Stimulated activated CD4-positive, alpha-beta T cell treated with anti-CD3 and anti-CD28 coated beads, Interleukin-15, amount 100 ng/mL, for 1 hour (primary cell): ENCODE measurements at places on chromosomes 5 and 9.

- DNase-seq: no peak
Observed at GRCh38 chr5:167639766-167640165, 651.7 kb upstream of the WWC1 start.

DNA sequence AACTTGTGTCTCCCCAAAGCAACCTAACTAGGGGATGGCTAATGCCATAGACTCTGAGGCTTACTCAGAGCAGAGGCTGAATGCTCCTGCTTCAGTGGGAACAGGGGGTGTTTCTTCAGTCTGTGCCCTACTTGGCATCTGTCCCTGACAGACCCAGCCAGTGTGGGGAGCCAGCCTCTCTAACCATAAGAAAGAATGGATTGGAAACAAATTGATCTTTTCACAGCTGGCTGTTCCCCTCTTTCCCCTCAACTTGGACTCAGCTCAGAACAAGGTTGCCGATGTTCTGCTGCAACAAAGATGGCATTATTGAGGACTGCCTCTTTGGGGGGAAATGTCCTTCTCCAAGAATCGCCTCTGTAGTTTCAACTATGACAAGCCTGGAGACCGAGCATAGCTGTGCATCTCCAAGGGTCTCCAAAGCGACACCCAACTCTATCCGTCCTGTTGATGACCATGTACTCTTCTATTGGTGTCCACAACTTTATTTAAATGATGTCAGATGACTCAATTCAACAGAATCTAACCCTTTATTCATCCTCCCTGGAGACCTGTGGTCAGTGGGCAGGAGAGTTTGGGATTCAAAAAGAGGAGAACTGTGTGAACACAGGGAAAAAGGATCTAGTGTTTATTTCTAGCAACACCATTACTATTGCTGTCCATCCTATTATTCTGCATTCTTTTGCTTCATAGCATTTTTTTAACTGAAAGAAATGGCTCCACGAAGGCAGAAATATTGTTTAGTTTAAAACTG lies 24.7 kb upstream of the TNC start:
- no peak for DNase-seq

DNA sequence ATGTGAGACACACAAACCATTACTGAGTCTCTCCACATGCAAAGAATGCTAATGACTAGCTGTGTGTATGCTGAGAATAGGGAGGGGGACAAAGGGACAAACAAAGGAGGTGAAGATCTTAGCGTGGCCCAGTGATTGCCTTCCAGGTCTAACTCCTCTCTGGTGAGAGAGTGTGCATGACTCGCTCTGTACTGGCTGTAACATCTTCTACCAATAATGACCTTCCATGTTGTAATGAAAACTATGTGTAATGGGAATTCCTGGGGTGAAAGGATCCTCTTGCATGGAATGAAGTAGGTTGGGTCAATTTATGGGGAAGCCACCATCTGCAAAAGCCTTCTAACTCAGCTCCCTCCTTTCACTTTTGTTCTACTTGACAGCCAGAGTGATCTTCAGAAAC lies 24.4 kb upstream of the GPR151 start:
- DNase-seq: no peak

DNA sequence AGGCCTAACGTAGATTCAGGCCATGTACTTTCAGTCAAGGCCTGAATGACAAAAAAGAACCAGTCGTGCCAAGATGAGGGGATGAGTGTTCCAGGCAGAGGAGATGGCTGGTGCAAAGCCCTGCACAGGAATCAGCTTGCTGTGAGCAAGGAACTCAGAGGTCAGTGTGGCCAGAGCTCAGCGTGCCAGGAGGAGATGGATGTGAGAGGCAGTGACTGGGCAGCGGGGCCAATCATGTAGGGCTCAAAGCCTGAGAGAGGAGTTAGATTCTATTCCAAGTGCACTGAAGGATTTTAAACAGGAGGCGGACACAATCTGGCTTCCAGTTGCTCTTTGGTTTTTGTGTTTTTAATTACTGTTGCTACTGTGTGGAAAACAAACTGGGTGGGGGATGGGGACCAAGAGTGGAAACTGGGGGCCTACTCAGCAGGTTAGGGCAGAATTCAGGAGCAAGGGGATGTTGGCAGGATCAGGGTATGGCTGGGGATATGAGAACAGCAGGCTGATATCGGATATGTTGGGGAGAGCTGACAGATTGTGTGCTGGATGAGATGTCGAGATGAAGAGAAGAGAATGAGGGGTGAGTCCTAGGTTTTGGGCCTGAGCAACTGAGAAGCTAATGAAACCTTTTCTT lies 64.3 kb downstream of the ANGPTL2 start:
- DNase-seq: no peak

GRCh38 chr9:132461971-132462370 lies 52.0 kb downstream of the CFAP77 start:
- DNase-seq: no peak

DNA sequence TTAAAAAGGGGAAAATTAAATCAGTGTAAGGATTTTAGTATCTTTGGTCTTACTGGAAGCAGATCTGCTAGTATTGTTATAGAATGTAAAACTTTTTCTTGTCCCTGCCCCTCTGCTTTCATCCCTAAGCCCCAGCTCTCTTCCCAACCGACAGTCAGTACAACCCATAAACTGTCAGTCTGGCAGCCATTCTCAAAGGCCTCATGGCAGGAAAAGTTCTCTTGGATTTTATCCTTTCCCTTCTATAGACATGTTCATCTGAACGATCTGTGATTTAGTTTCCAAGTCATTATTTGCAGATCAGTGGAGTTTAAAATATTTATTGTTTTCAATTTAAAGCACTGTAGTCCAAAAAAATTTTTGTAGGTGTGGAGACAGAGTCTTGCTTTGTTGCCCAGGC lies 39.2 kb downstream of the ARRDC3 start:
- DNase-seq: no peak

GRCh38 chr5:178234750-178235587 lies 2.4 kb upstream of the PHYKPL start:
- DNase-seq: peak; percentile 60

GRCh38 chr5:149818116-149818515 lies 88.0 kb downstream of the PPARGC1B start:
- no peak for DNase-seq

DNA sequence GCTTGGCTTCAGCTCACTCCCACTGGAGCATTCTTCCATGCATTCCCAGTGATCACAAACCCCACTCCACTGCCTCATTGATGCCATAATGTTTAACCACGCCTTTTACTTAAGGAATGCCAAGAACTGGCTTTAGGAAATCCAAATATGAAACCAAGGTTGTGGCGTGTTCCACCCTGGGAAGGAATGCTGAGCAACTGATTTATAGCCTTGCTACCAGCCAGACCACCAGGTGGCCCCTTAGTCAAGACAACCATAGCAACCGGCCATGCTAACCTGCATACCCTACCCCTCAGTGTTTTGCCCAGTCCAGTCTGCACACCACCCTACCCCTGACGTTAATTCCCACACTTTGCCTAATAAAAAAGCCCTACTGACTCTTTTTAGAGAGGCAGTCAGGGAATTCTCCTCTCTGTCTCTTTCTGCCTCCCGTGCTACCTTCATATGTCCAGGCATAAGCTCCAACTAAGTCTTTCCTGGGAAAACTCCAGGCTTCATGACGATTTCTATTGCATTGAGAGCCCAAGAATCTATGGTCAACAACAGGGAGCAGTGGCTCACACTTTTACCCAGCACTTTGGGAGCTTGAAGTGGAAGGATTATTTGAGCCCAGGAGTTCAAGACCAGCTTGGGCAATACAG lies 27.0 kb upstream of the PRRC2B start:
- no peak for DNase-seq

DNA sequence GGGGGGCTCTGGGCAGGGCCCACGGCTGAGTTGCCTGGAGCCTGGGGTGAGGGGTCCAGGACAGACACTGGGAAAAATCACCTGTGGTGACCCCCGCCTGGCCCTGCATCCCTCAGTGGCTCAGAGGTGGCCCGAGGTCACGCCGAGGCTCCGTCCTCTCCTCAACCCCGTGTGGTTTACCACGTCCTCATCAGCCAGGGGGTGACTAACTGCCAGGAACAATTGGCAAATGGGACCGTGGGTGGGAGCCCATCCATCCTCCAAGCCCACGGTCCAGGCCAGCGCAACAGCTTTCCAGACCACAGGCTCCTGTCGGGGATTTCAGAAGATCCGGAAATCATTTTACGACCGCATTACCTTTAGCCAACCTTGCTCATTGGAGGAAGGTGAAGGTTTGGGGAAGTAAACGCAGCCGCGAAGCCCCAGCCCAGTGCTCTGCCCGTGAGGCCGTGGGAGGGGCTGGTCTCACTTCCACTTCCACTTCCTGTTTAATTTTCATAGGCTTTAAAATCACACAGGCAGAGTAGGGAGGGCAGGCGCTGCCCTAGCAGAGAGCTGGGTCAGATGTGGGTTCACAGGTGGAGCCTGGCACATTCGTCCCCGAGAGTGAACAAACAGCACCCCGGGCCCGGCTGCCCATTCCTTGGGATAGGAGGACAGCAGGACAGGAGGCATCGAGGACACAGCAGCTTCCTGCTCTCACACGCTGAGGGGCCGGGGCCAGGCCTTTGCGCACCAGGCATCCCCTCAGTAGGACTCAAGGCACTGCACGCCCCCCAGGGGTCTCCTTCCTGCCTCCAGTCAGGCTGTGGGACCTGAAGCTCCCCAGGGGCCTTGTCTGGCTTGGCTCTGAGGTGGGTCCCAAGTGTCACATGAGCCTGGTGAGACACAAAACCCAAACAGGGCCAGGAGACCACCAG lies 19.8 kb upstream of the SLC9A3 start:
- peak; percentile 32 for DNase-seq

DNA sequence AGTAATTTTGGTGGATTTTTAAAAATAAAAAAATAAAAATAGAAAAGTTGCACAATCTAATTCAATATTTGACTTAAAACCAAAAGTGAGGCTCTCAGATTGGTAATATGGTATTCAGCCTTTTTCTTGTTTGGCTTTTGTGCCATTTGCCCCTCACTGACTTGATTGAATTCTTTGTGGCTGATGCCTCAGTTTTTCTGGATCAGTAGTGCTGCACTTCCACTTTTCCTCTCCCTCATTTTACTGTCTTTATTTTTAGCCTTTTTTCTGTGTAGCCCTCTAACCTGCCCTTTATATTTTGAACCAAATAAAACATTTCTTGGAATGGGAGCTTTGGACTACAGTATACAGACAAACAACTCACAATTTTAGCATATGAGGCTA lies 3.8 kb upstream of the MSMP start:
- no peak for DNase-seq

DNA sequence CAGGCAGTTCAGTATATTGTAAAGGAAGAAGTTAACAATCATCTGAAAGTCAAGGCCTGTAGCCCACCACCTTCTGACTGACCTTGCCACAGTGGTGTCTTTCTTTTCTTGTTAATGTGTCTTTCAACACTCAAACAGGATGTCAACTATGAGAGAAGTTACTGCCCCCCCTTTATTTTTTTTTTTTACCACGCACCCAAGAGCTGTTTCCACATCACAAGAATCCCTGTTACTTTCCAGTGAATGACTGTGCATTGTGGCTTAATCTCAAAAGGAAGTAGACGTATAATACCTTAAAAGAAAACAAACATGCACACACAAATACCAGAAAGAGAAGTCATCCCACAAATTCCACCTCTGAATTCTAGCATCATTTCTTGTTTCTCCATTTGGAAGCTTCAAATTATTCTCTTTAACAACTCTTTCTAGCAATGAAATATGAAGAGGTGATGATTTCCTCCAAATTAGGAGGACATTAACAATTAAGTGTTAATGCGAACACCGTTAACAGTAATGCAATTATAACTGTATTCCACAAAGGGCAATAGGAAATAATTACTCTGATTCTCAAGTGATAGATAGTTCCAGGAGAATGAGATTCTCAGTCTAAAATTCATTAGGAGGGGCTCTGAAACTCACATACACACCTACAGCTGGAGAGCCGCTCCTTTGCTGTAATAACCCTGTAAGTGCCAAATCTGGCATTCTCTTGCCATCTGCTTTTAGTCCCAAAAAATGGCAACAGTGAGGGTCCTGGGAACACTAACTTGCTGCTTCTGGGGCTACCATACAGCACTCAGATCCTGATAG lies 201.0 kb downstream of the EFNA5 start:
- no peak for DNase-seq

GRCh38 chr9:122158202-122158601 lies 1.4 kb downstream of the NDUFA8 start:
- no peak for DNase-seq

DNA sequence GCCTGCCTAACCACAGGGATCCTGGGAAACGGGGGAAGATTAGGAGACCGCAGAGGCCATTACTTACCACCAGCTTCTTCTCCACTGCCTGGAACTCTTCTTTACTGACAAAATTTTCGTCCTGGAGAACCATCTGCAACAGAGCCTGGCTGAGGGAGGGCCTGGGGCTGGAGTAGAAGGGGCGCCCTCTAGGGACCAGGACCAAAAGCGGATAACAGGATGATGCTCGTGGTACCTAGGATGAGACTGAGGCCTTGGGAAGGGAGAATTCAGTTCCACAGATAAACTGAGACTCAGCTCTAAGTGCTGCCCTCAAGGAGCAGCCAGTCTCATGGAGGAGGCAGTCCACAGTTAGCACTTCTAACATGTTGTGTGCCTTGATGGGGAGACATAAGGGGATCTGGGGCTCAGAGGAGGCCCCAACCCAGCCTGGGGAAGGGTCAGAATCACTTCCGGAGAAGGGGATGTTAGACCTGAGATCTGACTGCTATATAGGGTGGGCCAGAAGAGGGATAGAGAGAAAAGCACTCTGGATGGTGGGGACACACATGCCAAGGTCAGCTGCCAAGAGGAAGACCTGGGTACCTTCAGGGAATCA lies 1.2 kb downstream of the SPATA24 start:
- DNase-seq: no peak

DNA sequence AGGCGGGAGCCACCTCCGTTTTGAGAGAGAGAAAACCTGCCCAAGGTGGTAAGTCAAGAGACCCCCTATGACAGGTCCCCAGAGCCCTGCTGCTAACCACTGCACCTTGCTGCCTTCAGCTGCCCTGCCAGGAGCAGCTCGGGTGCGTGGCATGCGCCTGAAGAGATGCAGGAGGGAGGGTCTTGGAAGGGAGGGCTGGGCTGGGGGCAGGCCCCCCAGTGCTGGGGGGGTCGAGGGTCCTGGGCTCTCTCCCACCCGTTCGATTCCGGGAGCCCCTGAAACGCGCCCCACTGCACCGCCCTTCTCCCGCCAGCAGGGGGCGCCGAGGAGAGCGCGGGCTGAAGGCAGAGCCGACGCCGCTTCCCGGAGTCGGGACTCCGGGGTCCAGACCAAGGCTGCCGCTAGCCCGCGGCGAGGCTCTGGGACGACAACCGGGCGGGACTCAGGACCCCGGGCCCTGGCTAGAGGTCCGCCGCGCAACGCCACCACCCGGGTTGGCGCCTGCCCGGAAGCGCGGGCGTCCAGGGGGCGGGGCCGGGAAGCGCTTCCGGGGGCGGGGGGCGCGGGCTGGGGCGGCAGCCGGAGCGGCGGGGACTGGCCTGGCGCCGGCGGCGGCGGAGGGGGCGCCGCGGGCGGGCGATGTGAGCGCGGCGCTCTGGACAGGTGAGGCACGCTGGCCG lies at the start of gene ZBTB34:
ZBTB34 (plus strand) TSS at position 563 of the 680 bp plus-strand sequence. CDS start 18,761 bp downstream, outside the sequence.
- peak; percentile 61 for DNase-seq
